Lower leg skin (tissue), 4 donors: ENCODE measurements at places on chromosomes 12 and 14. TPM values are rescaled to one million over a fixed set of nuclear protein-coding genes. Genes with fewer than 3 reads are reported as not detected.

Gene KIF26A
- total RNA-seq = 5.3 TPM

Gene ITGA7
- 11.0 TPM for total RNA-seq

Gene RHNO1
- 14.3 TPM for total RNA-seq

GRCh38 chr12:13368971-13369370 lies 172.4 kb downstream of the EMP1 start:
- no peak for DNase-seq

DNA sequence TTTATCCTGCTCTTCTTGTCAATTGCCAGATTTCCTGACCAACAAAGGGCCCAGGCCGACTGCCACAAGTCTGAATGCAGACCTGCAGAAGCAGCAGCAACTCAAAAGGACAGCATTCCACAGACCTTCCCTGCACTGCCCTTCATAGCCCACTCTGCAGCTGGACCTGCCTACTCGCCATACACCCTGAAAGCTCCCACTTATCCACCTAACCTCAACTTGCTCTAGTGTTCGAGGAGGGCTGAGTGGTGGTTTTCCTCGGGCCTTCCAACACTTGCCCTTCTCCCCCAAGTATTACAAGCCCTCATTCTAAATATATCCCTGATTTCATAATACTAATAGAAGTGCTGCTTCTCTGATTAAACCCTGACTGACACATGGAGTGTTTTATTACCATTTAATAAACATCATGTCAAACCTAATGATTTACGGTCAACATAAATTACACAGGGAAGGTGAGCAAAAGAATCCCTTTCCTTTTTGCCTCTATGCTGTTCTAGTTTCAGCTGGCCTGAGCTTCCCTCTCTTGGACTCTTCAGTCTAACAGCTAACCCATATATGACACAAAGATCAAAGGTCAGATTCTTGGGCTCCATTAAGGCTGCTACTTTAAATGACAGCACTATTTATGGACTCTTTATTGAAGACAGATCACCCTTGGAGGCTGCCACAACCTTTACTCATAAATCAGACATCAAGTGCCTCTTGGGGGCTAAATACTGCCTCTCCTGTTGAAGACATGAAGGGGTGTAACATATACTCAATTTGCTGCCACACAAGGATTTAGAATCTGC lies 1546.9 kb upstream of the TMEM132C start:
- no peak for DNase-seq

Gene RAD51AP1
- total RNA-seq = 0.95 TPM

GRCh38 chr12:115253049-115253448 lies 569.1 kb upstream of the TBX3 start:
- no peak for DNase-seq

DNA sequence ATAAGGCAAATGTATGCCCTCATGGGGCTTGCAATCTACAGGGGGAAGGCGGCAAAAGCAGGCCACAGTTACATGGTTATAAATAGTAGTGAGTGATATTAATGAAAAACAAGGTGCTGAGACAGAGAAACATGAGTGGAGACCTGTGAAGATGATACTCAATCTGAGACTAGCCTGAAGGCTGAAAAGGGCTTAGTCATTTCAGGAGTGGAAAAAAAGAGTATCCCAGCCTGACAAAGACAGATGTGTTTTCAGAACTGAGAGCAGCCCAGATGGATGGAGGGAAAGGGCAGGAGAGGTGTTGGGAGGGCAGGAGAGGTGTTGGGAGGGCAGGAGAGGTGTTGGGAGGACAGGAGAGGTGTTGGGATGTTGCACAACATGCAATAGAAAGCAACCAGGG lies 181.9 kb downstream of the C12orf42 start:
- DNase-seq = no peak

DNA sequence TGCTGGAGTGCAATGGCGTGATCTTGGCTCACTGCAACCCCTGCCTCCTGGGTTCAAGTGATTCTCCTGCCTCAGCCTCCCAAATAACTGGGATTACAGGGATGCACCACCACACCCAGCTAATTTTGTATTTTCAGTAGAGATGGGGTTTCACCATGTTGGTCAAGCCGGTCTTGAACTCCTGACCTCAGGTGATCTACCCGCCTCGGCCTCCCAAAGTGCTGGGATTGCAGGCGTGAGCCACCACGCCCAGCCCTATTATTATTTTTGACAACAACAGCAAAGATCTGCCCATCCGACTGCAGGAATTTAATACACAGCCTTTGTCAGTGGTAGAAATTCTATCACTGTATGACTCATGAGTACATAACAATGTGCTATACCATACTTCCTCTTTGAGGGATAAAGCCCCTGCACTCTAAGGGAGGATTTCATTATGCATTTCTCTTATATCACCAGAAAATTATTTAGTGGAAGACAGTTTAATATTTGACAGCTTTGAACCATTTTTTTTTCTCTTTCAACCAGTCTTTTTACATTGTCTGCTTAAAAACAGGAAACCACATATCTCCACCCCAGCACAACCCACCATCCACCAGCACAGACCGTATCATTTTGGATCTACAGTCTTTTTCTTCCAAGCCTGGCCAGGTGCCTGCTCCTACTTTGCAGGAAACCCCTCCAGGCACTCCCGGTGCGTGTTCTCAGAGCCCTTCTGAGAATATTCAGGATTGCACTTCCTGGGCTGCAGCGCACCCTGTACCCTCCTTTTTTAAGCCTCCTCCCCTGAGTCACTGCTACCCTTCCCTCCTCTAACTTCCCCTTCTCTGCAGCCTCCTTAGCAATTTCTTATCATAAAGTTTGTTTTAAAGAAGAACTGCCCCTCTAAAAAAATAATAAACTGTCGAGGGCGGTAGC lies 594 bp downstream of the ARHGDIB start:
- no peak for DNase-seq

Gene POTEM
- total RNA-seq = not detected

DNA sequence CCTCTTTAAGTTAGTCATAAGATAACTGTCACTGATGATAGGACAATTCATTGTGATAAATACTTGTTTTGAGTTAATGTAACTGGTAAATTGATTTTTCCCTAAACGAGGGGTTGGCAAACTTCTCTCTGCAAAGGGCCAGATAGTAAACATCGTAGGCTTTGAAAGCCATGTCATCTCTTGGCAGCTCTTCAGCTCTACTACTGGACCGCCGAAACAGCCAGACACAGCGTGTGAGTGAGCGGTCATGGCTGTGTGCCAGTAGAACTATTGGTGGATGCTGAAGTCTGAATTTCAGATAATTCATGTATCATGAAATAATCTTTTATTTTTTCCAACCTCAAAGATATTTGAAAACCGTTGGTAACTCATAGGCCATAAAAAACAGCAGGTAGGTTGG lies 9.9 kb downstream of the PIWIL1 start:
- peak; percentile 54 for DNase-seq

Gene SLC10A1
- total RNA-seq = not detected

- DNase-seq = no peak
These were observed 8.8 kb upstream of the DDHD1 start for GRCh38 chr14:53161758-53162435.

GRCh38 chr12:32148372-32148771 lies 41.7 kb downstream of the BICD1 start:
- DNase-seq = no peak

DNA sequence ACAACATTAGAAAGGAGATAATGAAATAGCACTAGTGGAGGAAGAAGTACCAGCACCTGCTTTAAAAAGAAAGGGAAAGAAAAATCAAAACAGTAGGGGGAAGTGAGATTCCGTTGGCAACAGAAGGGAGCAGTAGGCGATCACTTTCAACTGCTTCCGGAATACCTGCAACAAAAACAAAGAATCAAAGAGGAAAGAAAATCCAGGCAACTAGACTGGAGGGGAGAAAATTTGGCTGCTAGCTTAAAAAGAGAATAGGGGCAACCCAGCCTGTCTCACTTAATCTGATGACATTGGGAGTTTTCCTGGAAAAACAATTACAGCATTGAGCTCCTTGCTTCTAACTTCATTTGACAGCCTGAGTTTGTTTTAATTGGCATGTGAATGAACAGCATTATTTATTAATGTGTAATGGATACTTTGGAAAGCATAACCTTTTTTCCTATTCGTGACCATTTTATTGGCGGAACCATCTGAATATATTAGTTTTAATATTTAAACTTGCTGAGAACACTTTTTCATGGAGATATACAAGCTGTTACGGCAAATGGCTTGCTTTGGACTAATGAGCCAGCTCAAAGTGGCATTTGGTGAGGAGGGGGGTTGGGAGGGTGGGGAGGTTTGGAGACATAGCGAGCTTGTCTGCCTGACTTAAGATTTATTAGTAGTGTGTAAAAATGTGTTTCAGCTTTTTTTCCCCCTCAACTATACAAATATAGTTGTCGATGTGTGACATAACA lies 2.5 kb upstream of the DACT1 start:
- no peak for DNase-seq

DNA sequence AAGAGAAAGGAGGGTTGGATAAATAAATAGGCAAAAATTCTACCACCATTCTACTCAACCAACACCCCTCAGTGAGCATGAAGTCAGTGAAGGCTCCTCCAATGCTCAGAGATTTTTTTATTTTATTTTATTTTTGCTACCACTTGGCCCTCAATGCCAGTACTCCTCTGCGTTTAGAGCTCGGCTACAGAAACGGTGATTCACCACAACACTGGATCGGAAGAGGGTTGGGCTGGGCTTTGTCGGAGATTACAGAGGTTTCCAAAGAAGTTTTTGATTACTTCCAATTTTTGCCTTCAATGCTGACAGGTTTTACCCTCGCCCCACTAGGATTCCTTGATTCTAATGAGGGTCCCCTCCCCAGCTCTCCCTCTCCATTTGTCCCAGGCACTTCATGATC lies 1027.2 kb upstream of the TMEM132C start:
- DNase-seq = no peak

GRCh38 chr14:96409701-96410100 lies 17.8 kb downstream of the AK7 start:
- no peak for DNase-seq

- peak; percentile 78 for DNase-seq
These were observed 6.1 kb upstream of the CD9 start for GRCh38 chr12:6193853-6194815.

Gene DYRK2
- 16.0 TPM for total RNA-seq

DNA sequence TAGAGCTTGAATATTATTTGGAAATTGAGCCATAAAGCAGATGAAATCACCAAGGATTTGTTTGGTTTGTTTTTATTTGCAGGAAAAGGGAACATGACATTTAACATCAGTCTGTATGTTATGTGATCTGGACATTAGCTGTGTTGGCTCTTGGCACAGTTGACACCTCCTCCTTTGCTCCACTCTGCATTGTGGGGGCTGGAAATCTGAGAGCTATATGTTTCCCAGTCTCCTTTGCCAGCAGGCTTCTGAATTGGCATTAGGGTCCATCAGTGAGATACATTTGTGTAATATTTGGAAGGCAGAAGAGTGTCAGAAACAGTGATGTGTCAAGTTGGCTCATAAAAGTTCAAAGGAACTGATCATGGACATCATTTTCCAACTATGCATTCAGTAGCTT lies 322.1 kb upstream of the ATP2B1 start:
- DNase-seq = no peak

GRCh38 chr12:65827827-65828231 lies 3.5 kb downstream of the HMGA2 start:
- no peak for DNase-seq

GRCh38 chr14:95522116-95522515 lies 5.7 kb upstream of the SYNE3 start:
- no peak for DNase-seq

- DNase-seq = no peak
These were observed 31.9 kb downstream of the JAG2 start for GRCh38 chr14:105136401-105137322.

Gene PLBD1
- total RNA-seq = 64.1 TPM

DNA sequence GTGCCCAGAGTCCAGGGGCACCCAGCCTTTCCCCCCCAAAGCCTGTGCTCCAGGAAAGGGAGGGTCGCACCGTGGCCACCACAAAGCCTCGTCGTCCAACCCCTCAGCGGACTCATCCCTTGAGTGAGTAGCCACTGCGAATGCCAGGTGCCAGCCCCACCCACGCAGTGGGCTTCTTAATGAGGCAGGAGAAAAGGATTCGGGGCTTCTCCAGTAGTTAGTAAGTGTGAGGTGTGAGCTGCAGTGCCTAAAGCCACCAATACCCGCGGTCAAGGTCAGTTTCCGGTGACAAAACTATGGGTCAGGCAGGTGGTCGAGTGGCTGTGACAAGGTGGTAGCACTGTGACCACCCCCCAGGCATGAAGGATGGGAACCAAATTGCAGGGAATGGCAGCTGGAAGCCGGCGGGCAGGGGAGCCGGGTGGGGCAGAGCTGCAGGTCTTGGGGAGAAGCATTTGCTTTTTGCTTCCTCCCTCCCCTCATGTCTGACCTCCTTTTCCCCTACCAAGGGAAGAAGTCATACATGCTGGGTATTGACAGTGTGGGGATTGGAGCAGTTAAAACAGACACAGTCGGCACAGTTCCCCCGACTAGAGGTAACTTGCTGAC lies 8.0 kb downstream of the RAN start:
- no peak for DNase-seq

Gene TSPAN11
- 2.7 TPM for total RNA-seq

Gene NELL2
- total RNA-seq = 11.8 TPM

Gene IKZF4
- 2.4 TPM for total RNA-seq

Gene ITGA5
- 75.9 TPM for total RNA-seq

Gene PTPRO
- not detected for total RNA-seq

Gene SRRM4
- total RNA-seq = 0.03 TPM

GRCh38 chr12:1591034-1591433 lies 3.3 kb downstream of the FBXL14 start:
- DNase-seq = no peak

- no peak for DNase-seq
These were observed 28.5 kb downstream of the PAWR start for GRCh38 chr12:79662046-79662811.

- DNase-seq = no peak
These were observed 2.9 kb downstream of the CLMN start for GRCh38 chr14:95316821-95317220.

- no peak for DNase-seq
These were observed 21.1 kb downstream of the PLXNC1 start for GRCh38 chr12:94169495-94169894.

DNA sequence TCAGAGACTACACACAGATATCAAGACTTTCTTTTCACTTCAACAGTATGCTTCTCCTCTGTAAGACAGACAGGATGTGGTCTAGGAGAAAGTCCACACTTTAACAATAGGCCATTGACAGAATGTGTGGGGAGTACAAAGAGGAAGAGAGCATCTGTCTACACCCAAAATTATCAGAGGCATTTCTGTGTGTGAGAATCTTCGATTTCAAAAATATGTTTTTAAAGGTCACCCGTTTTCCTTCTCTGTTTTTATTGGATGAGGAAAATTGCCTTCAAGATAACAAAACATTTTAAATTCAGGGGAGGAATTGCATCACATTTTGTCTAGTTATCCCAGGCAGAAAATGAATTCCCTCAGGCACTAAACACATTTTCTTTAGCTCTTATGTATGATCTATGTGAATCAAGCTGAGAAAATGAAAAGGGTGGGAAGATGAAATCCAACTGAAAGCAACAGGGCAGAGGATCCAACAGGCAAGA lies 16.4 kb downstream of the NAV3 start:
- DNase-seq = no peak

- DNase-seq = peak; percentile 91
These were observed 5.9 kb downstream of the KRT86 start for GRCh38 chr12:52280319-52280795.

GRCh38 chr12:95922231-95922630 lies 20.2 kb downstream of the CCDC38 start:
- DNase-seq = no peak
